H9 (cell line): ENCODE measurements at places on chromosomes 7 and 10. TPM values are rescaled to one million over a fixed set of nuclear protein-coding genes. Genes with fewer than 3 reads are reported as not detected.

Gene GNGT1
- 0.20 and 0.44 TPM in 2 replicates for total RNA-seq

DNA sequence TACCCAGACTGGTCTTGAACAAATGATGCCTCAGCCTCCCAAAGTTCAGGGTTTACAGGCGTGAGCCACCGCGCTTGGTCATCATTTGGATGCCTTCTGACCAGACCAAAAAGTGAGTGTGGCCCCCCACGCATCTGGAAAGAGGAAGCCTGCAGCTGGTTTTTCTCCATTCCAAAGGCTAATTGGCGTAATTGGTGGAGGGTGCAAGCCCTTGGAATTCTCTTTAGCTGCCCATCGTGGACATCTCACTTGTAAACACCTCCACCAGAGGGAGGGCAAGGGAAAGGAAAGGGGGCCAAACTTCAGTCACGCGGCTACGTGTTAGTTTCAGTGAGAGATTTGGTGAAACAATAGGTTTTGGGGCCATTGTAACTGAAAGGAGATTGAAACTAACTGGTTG, 4.1 kb upstream of the ARHGAP21 start:
- no peaks in the 10 kb centered on the region for H3K36me3 ChIP-seq
- DNase-seq: peak; percentile 42
- H3K27ac ChIP-seq: no peak overlapping the region

GRCh38 chr10:13160934-13161856, at the start of gene MCM10:
TSS of gene MCM10 (plus strand) at chr10:13161558. CDS start at chr10:13164203, 2,645 bp downstream.
- H3K4me3 ChIP-seq: peak within 1 kb of the TSS; percentile 89
- no peaks in the 10 kb centered on the region for H3K27me3 ChIP-seq
- peak; percentile 99 for DNase-seq
- H3K27ac ChIP-seq: no peak within 1 kb of the TSS

- DNase-seq: no peak
- H3K4me1 ChIP-seq: no peaks in the 10 kb centered on the region
- no peaks in the 10 kb centered on the region for H3K36me3 ChIP-seq
- no peak overlapping the region for H3K27ac ChIP-seq
- H3K4me3 ChIP-seq: no peak overlapping the region
Measured at GRCh38 chr7:103524042-103524907, 78.3 kb upstream of the SLC26A5 start.

GRCh38 chr7:25122373-25122772, 2.7 kb downstream of the CYCS start:
- H3K36me3 ChIP-seq: peaks cover 62% of the 10 kb centered on the region
- H3K27ac ChIP-seq: no peak overlapping the region
- no peaks in the 10 kb centered on the region for H3K27me3 ChIP-seq
- H3K4me3 ChIP-seq: no peak overlapping the region
- H3K4me1 ChIP-seq: no peaks in the 10 kb centered on the region
- no peak for DNase-seq

GRCh38 chr7:108810756-108811385, 241.2 kb downstream of the DNAJB9 start:
- H3K4me3 ChIP-seq: no peak overlapping the region
- no peak overlapping the region for H3K27ac ChIP-seq
- no peaks in the 10 kb centered on the region for H3K27me3 ChIP-seq

- no peaks in the 10 kb centered on the region for H3K36me3 ChIP-seq
- no peak for DNase-seq
- no peak overlapping the region for H3K27ac ChIP-seq
- no peaks in the 10 kb centered on the region for H3K4me1 ChIP-seq
Measured at GRCh38 chr10:43682956-43683355, 34.3 kb upstream of the ZNF32 start.

DNA sequence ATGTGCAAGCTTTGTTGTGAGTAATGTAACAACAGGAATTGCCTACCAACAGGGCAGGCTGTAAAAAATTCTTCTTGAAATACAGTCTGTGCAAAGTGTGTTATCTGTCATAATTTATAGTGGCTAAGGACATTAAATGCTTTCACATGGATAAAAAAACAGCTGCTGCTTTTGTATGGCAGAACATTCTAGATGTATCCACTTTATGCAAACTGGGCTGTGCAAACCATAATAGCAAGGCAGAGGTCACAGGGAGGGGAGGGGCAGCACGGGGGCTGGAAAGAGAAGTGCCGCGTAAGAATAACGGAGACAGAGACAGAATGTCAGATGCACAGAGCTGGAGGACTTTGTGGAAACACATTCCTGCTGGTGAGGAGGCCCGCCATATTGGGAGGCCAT, 86.1 kb downstream of the VOPP1 start:
- H3K4me1 ChIP-seq: no peaks in the 10 kb centered on the region
- DNase-seq: peak; percentile 8
- peaks cover 20% of the 10 kb centered on the region for H3K36me3 ChIP-seq
- no peak overlapping the region for H3K27ac ChIP-seq

- H3K4me3 ChIP-seq: no peak overlapping the region
- peaks cover 13% of the 10 kb centered on the region; the same call in 1 of the 2 replicates for H3K4me1 ChIP-seq
- no peaks in the 10 kb centered on the region for H3K27me3 ChIP-seq
Measured at GRCh38 chr10:71561003-71561574, 158.5 kb downstream of the C10orf105 start.

GRCh38 chr7:149209518-149210269, 14.3 kb downstream of the ZNF282 start:
- H3K36me3 ChIP-seq: peaks cover 64% of the 10 kb centered on the region
- H3K27me3 ChIP-seq: no peaks in the 10 kb centered on the region
- DNase-seq: peak; percentile 80

DNA sequence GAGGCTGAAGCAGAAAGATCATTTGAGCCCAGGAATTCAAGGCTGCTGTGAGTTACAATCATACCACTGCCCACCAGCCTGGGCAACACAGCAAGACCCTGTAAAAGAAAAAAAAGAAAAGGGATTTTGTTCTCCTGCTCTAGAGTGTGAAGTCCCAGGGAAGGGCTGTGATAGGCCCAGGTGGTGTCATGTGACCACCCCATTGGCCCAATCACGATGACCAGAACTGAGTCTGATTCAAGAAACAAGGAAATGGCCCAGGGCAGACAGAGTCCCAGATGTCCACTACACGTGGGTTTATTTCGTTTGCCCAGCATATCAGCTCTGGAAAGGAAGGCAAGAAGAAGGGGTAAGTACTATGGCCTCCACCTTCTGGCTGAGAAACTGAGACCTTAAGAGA, 81.3 kb upstream of the CUX1 start:
- no peaks in the 10 kb centered on the region for H3K27me3 ChIP-seq
- no peak overlapping the region for H3K27ac ChIP-seq
- DNase-seq: no peak
- peaks cover 2% of the 10 kb centered on the region; the same call in 1 of the 2 replicates for H3K4me1 ChIP-seq

DNA sequence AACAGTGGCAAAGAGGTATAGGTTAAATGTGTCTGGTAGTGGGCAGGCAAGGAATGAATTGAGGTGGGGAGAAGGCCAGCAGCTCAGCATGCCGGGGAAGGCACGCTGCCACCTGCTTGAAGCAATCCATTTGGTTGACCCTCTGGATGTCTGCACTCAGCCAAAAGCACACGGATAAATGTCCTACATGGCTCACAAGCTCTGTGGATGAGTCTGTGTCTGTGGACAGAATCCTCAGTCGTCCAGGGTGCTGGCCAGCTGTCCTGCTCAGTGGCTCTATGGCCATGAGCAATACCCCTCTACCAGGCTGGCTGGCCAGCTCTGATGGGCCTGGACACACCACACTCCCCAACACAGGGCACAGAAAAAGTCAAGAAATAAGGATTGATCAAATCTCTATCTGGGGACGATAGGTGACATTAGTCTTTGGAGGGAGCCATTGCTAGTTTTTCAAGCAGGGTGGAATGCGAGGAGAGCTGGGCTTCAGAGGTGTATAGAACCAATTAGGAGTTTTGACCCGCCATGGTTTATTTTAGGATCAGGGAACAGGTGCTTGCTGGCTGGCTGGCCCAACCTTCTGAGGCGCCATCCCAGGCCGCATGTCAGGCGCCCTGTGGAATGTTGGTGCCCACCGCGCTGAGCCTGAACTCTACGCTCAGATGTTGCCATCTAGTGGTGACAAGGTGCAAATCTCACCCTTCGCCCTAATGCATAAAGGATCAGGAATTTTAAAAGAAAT, 493.4 kb downstream of the TNS3 start:
- H3K4me3 ChIP-seq: no peak overlapping the region
- H3K27ac ChIP-seq: no peak overlapping the region
- H3K36me3 ChIP-seq: no peaks in the 10 kb centered on the region
- H3K4me1 ChIP-seq: no peaks in the 10 kb centered on the region

DNA sequence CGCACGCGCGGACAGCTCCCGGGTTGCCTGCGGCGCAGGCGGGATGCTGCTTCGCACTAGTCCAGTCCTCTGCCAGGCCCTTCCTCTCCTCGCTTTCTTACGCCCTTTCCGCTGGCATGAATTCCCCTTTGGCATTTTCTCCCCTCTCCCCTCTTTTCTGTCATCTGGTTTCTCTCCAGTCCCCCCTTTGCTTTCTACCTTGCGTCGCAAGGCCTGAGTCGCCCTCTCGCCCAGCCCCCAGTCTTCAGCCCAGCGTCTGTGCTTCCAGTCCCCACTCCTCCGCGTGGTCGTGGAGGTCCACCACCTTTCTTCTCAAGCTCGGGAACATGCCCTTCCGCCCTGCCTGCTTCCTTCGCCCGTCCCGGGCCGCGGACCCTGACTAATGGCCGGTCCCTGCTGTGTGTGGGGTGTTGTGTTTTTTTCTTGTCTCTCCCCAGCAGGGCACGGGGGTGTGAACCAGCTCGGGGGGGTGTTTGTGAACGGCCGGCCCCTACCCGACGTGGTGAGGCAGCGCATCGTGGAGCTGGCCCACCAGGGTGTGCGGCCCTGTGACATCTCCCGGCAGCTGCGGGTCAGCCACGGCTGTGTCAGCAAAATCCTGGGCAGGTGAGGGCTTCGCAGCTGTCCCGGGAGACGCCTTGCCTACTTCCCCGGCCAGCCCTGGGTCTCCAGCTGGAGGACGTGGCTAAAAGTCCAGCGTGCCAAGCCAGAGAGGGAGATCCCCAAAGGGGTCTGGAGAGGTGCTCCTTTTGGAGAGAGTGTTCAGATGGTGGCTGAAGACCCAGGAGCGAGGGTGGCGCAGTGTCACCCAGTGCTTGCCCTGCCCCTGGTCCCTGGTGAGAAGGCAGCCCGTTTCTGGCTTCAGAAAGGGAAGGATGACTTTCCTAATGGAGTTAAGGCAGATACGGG, 4.2 kb downstream of the PAX2 start:
- no peak for DNase-seq
- peak overlapping the region; percentile 67; the same call in 2 of the 3 replicates for H3K4me3 ChIP-seq
- no peak overlapping the region for H3K27ac ChIP-seq
- H3K4me1 ChIP-seq: no peaks in the 10 kb centered on the region

DNA sequence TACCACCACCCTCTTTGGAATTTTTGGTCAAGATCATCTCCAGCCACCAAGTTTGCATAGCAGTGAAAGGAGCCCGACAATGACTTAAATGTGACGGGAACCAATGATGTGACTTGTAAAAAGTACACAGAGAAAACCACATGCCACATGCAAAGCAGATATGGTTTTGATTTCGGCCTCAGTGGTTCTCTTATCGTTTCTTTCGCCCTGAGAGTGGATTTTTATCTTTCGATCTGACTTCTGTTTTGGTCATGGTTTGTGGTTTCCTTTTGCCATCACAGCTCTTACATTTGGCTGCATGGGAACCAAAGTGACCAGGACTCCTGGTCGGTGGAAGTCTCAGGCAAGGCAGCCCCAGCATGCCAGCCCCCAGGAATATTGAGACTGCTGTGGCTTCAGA, 31.5 kb downstream of the TCF7L2 start:
- no peak overlapping the region for H3K4me3 ChIP-seq
- peaks cover 22% of the 10 kb centered on the region for H3K36me3 ChIP-seq
- H3K4me1 ChIP-seq: peaks cover 8% of the 10 kb centered on the region

DNA sequence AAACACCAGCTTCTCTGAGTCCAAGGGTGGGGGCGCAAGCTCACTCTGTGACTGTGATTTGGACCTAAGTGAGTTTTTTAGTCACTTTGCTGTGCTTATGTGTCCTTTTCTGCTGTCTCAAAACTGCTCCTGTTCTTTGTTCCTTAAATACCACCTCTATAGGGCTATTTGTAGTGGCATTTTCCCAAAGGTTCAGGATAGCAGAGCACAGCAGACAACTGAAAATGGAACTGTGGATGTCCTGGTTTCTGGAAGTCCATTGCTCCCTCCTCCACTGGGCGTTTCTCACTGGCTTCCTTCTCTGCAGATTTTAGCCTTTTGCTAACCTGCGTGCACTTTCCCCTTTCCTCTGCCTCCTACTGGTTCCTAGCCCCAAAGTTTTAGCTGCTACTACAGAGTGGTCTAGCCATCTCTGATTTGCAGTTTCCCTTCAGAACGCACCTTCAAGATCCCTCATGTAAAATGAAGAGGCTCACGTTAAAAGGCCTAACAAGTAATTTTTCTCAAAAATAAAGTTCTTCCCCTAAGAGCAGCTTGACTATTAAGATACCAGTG, 25.6 kb downstream of the BLVRA start:
- 0 out of 2 replicates have a peak, but pooled peaks cover 2% of the 10 kb centered on the region for H3K27me3 ChIP-seq
- H3K4me3 ChIP-seq: no peak overlapping the region
- no peaks in the 10 kb centered on the region for H3K4me1 ChIP-seq
- DNase-seq: no peak
- peaks cover 20% of the 10 kb centered on the region for H3K36me3 ChIP-seq

GRCh38 chr10:3412071-3412582, 239.5 kb upstream of the PITRM1 start:
- no peak overlapping the region for H3K27ac ChIP-seq
- no peak overlapping the region for H3K4me3 ChIP-seq
- H3K27me3 ChIP-seq: no peaks in the 10 kb centered on the region
- H3K36me3 ChIP-seq: no peaks in the 10 kb centered on the region
- H3K4me1 ChIP-seq: no peaks in the 10 kb centered on the region

DNA sequence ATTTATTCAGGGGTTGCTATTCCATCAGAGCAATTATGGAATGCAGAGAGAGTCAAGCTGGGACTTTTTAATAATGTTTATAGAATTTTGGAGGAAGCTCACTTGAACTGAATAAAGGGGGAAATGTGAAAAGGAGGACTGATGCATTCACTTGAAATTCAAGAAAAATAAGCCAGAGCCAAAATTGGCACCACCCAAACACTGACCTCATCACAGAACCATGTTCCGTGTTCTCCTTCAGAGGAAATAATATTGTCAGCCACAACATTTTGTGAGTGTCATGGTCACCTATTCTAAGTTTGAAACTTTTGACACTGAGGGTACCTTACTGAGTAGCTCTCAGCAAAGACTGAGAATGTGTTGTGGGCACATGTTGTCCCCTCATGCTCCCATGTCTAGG, 207.0 kb downstream of the ANK3 start:
- no peaks in the 10 kb centered on the region for H3K36me3 ChIP-seq
- no peaks in the 10 kb centered on the region for H3K4me1 ChIP-seq
- DNase-seq: no peak

DNA sequence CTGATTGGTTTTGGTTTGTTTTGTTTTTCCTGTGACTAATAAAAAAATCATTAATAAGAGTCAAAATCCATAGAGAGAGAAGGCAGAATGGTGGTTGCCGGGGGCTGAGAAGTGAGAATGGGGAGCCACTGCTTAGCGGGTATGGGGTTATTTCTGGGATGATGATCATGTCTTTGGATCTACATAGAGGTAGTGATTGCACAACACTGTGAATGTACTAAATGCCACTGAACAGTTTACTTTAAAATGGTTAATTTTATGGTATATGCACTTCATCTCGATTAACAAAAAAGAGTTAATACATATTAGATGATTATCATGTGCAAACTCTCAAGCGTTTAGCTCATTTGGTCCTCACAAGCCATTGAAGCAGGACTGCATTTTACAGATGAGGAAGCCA, 342.9 kb downstream of the ELMO1 start:
- DNase-seq: no peak
- no peaks in the 10 kb centered on the region for H3K27me3 ChIP-seq

Gene ADGRA1
- total RNA-seq: 0.11 and 0.13 TPM in 2 replicates

Gene LRRC72
- not detected in 2 replicates for total RNA-seq

Gene PKD2L1
- 0.20 TPM in 1 of 2 replicates, not detected in the other for total RNA-seq

Gene H2BK1
- 0.97 TPM in 1 of 2 replicates, not detected in the other for total RNA-seq

Gene DNTT
- not detected in 2 replicates for total RNA-seq

GRCh38 chr10:26994743-26995142, 105.6 kb downstream of the ANKRD26 start:
- H3K36me3 ChIP-seq: peaks cover 17% of the 10 kb centered on the region
- H3K27me3 ChIP-seq: no peaks in the 10 kb centered on the region; the same call in 1 of the 2 replicates
- no peaks in the 10 kb centered on the region for H3K4me1 ChIP-seq
- H3K27ac ChIP-seq: no peak overlapping the region
- no peak for DNase-seq

Gene IFIT1
- 1.2 and 1.9 TPM in 2 replicates for total RNA-seq
